ENCODE measurements at places on chromosomes 7 and 10.

DNA sequence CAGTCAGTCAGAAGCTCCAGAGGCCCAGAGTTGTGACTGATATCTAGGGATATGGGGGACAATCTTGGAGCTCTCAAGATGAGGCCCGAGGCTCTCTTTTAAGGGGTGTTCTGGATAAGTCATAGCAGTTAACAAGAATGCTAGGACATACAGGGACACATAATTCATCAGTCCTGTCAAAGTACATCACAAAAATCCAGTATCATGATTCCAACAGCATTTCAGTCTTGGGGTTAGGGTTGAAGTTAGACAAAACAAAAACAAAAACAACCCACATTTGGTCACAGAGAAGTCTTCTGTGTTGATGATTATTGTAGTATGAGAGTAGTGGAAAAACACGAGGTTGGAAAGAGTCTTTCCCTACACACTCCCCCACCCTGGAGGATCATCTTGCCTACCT lies 39.4 kb downstream of the BTRC start:
- no peak for DNase-seq

DNA sequence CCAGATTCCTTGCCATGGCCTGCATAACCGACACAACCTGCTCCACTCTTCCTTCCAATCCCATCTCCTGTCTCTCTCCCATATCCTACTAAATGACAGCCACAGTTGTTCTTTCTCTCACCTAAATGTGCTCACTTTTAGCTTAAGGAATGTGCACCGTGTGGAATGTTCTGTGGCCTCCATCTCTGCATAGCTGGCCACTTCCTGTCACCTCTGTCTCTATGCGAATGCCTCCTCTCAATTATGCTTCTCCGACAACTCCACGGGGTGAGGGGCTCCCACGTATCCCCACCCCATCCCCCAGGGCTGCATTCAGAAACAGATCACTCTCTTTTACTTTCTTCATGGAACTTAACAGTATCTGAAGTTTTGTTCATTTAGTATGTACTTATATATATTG lies 110.7 kb downstream of the RAB18 start:
- no peak for DNase-seq

DNA sequence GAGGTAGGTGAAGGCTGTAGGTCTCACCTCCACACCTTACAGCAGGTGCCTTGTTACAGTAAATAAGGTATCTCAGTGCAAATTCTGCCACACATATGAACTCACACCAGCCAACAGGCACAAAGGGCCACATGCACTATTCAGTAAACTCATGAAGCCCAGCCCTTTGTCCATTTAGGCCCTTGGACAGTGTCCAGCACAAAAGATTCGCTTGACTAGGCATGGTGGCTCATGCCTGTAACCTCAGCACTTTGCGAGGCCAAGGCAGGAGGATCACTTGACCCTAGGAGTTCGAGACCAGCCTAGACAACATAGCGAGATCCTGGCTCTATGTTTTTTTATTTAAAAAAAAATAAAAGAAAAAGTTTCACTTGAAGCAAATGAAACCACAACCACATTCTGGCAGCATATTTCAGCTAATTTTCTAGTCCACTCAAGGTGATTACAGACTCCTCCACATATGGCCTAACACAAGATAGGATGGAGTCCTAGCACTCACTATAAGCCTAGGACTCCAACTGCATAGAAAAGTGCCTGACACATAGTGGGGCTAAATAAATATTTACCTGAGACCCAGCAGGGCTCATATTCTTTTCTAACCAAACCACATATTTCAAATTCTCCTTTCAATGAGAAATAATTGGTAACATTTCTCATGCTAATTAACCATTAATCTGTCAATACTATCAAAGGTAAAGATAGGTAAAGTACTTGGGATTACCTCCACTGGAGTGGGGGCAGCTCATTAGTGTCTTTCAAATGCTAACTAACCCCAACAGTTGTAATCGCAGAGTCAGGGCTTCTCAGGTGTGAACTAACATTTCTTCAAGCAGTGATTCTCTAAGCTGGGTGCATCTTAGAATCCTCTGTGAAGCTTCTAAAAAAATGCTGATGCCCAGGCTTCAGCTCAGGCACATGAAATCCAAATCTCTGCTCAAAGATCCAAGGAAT lies 4.5 kb upstream of the ANKRD1 start:
- DNase-seq: no peak

GRCh38 chr7:128937647-128938543 lies at the start of gene IRF5:
Gene IRF5 (plus strand): TSS chr7:128937927. CDS start chr7:128942082, 4,155 bp downstream.
- no peak for DNase-seq
